ENCODE measurements at places on chromosomes 11 and 22.

DNA sequence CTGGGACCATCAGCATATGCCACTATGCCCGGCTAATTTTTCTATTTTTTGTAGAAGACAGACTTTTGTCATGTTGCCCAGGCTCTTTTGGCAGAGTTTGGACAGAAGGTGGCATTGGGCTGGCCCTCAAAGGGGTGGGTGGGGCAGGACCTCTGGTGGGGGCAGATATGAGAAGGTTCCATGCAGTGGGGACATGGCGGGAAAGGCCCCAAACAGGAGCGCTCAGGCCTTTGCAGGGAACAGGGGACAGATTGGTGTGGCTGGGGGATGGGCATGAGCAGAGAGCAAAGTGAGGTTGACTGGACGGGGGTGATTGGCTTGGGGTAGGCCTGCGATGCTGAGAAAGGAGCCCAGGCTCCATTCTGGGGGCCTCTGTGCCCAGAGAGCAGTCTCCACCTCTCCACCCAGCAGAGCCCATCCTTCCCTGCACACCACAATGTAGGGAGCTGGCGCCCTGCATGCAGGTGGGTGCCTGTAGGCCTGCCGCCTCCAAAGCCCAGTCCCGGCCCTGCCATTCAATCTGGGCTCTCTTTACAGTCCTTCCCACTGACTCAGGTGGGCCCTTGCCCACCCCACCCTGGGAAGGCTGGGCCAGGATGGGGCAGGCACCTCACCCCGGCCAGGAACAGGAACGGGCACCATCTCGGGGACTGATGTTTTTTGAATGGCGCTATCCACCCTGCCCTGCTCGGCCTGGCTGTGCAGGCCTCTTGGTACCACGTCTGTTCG, 98.7 kb downstream of the MORC2 start:
- peak; percentile 75 for DNase-seq

DNA sequence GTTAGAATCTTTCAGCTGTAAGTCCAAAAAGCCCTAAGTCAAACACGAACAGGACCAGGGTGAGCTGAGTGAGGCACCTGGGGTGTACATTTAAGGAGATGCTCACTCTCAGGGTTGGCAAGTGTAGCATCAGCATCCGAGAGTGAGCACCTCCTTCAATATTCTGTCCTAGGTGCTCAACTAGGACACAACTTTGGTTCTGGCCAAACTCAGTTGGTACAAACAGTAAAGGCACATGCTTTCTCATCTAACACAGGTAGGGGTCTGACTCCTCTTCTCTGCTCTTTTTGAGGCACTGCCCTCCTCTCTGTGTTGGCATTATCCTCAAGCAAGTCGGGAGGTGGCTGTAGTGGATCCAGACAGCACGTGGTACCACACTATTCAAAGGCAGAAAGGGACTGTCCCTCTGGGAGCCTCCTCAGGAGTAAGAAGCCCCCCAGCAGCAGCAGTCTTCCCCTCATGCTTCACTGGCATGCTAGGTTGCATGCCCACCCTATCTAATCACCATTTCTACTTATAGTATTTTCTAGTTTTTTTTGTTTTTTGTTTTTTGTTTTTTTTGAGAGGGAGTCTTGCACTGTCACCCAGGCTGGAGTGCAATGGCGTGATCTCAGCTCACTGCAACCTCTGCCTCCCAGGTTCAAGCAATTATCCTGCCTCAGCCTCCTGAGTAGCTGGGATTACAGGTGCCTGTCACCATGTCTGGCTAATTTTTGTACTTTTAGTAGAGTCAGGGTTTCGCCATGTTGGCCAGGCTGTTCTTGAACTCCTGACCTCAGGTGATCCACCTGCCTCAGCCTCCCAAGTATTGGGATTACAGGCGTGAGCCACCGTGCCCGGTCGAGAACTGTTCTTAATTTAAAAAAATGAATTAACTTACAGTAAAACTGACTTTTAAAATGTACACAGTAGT, 14.7 kb upstream of the MAPK1 start:
- peak; percentile 49 for DNase-seq

- DNase-seq, result no peak
These were observed 17.1 kb upstream of the MS4A4A start for GRCh38 chr11:60263402-60263801.

DNA sequence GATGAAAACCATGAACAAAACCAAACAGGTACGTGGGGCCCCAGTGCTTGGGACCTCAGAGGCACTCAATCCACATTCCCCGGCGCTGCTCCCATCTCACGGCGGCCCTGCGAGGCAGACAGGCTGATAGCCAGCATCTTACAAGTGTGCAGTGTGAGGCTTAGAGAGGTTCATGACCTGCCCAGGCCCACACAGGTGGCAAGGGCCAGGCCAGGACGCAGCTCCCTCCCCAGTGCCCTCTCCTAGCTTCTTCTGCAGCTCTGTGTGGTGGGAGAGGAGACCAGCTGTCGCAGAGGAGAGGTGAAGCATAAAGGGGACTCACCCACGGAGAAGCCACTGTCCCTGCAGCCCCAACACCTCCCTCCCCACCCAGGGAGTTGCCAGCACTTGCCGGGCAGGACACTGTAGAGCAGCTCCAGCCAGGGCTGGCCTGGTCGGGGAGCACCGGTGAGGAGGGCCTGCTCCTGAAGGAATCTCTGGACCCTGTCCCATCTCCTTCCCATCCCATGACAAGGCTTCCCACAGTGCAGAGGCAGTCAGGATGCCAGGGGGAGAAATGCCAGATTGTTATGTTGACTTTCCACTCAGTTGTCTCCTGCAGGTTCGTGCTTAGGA, 92.4 kb upstream of the TMEM45B start:
- DNase-seq, result peak; percentile 81

DNA sequence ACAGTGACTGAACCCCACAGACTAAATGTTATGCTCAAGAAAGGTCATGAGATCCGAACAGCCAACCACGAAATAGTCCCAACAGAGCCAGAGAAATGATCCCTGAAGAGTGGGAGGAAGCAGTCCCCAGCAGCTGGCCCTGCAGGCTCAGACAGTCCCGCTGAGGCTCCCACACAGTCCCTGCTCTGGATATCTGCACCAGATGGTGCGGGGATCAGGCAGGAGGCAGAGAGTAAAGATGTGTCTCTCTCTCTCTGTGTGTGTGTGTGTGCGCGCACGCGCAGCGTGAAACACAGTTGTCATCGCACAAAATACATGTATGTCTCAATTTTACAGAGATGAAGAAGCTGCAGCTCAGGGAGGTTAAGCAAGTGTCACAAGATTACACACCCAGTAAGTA, 27.9 kb downstream of the GUCY1A2 start:
- no peak for DNase-seq

- DNase-seq, result no peak
These were observed 37.3 kb downstream of the GALNT18 start for GRCh38 chr11:11584530-11584810.

DNA sequence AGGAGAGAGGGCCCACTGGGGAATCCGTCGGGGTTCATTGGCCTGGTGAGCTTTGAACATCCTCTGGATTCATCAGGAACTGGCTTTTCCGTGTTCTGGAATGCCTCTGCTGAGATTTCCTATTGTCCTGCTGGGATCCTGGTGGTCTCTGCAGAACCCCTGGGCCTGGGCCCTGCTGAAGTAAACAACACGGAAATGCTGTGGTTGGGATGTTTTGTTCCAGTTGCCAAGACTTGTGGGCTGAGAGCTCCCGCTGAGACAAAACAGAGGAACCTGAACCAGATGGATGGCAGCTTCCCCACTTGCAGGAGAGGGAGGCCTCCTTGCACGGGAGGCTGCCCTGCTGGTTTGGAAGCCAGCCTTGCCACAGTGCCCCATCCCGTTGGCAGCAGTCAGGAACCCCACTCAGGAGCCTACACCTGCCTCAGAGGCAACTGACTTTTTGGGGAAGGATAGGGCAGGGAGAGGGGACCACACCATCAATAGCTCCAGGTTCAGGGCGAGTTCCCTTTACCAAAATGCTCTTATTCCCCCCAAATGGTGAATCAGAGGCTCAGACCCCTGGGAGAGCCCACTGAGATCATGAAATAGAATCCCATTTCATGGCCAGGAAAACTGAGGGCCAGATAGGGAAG, 60.7 kb downstream of the LRRC32 start:
- DNase-seq, result no peak

DNA sequence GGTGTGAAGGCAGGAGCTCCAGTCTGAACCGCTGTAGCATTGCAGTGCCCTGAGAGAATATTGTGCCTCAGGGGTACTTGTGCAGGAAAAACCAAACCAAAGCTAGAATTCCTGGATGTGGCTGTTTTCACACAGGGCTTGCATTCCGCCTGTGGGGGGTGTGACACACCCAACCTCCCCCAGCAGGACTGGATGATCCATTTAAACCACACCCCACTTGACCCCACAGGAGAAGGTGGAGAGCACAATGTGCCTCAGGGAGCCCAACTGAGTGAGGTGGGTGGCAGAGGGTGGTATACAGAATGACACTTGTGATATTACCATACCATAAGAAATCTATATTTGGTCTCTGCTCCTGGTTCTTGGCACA, 66.9 kb upstream of the SLC22A12 start:
- DNase-seq, result no peak

DNA sequence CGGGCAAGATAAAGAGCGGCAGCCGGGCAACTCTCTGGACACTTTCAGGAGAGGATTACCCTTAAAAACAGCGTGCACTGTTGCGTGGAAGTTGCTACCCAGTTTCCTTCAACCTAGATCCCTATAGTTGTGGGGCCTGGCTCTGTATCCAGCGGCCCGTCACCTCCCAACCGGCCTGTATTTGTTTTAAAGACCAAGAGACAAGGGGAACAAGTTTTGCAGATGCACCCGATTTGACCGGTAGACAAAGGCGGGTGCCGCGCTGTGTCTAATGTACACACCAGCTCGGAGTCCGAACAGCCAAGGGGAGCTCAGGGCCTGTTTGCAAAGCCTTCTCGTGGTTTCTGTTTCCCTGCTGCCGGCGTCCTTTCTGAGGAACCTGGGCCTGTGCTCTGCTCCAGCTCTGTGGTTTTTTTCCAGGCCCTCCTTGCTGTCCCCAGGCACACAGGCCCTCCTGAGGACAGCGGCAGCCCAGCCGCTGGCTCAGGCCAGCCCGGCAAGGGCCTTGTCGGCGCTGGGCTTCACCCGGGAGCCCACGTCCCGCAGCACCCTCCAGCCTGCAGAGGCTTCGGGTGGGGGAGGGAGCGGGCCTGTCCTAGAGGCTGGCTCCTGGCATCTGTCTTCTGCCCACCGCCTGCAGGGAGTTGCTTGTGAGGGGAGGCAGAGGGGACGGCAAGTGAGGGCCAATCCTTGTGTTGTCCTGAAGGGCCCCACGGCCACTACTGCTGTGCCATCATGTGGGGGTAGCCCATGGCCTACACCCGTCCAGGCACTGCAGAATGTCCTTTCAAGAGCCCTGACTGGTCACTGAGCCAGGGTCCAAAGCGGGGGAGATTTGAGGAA, 1.4 kb downstream of the TBX1 start:
- no peak for DNase-seq

DNA sequence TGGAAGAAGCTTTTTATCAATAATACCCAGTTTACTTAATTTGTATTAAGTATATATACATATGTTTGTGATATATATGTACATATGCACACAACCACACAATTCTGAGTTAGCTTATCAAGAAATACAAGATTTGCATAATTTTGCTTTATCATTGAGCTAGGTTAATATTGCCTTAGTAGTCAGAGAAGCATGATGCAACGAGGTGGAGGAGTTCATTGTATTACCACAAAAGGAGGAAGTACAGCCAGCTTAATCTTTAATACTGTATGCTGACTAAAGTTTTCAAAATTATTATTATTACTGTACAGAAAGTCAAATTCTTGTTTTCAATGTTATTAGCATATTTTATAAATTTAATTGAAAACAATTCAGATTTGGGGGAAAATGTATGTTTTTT, 278.4 kb upstream of the PDGFD start:
- DNase-seq, result no peak

DNA sequence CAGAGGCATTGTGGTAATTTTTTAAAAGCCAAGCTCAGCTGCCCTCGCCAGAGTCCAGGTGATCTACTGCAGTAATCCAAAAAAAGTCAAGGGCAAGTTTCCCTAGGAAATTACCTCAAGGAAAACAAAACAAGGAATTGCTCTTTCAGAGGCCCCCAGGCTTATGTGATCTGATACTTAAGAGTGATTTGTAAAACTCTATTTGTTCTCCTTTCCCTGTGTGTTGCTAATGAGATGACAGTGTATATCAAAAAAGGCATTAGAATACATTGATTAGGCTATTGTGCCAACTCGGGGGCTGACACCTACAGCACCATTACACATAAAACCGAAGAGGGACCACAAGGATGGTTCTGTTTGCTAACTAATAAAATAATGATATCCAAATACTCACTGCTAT, 44.5 kb upstream of the CHRM4 start:
- DNase-seq, result no peak

GRCh38 chr11:106601684-106602297, 416.5 kb downstream of the GUCY1A2 start:
- no peak for DNase-seq

DNA sequence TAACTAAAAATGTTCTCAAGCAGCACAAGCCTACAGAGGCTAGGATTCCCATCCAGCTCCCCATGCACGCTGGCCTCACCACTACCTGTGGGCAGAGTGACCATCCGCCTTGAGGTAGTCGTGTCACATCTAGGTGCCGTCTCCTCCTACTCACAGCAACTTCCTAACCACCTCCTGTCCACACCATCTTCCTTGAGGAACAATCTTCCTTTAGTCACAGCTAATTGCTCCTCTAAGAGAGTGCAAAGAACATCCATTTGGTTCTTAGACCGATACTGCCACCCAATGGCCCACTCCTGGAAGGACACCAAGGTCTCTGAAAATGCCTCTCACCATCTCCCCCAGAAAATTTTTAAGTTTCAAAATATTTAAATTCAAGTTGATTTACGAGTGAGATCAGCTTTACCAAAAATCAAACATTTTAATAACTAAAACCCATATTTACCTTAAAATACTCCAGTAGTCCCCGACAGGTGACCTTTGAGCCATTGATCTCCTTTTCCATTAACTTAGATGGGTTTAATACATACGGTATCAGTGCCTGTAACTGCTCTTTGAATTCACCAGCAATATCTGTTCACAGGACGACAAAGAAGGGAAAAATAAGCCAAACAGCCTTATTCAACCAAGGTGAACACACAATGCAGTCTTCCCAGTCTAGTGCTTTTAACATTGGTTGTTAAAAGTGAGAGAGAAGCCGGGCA, 21.7 kb upstream of the PLAAT3 start:
- DNase-seq, result peak; percentile 38

DNA sequence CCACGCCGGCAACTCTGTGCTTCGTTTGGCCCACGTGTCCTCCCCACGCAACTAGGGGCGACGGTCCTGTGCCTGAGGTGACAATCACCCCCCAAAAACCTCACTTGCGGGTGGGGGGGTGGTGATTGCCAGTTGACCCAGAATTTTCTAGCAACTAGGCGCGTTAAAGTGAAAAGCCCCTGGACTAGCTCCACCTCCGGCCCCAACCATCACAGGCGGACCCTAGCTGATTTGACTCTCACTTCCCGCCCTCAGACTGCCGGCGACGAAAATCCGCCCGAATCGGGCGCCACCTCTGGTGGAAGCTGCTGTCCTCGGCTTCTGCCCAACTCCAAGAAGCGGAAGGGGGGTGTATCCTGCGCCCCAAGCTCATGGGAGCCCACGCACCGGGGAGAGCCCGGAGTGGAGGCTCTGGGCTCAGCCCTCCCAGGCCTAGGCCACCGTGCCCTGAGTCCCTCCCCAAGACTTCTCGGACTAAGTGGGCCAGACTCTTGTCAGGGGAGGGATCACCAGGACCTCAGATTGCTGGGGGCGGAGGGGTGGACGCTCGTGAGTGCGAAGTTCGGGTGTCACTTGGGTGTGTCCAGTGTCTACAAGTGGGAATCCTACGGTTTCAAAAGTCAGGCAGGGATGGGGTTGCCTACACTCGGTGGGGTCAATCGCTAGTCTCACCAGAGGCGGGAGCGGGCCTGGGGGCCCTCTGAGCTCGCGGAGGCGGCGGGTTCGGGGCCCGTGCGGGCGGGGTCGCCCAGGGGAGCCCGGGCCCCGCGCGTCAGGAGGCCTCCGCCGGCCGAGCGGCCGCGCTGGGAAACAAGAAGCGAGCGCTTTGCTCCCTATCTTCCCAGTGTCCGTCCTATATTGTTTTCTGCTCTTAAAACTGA, 12.3 kb downstream of the PAX6 start:
- no peak for DNase-seq

All from lower leg skin (tissue), 4 donors.